ENCODE measurements at places on chromosomes 2 and 18.

- DNase-seq = no peak
Observed at GRCh38 chr18:73908323-73908722, 239.3 kb downstream of the FBXO15 start.

DNA sequence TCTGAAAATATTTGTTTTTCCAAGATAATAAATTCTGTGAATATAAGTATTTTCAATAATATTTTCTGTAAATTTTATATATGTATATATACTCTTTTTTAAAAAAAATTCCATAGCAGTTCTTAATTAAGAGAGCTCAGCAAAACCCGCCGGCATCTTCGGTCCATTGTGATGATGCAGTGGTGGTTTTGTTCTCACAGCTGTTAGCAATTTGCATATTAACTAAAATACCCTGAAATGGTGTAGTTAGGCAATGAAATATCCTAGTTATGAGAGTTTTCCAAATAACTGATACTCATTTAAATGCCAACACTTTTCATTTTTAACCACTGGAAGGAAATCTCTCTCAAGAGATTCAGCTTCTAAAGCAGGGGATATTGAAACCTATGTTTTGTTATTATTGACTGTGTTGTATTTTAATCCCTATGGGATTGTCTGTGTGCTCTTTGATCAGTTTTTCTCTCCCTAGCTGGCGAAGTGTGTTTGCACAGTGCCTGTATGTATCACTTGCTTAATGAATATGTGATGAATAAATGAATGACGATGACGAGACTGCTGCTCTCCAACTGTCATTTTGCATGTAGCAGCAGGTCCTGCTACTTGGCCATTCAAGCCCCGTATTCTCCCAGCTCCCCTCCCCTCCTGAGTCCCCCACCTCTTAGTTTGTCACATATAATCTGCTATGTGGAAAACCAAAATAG, 42.4 kb downstream of the PSMG2 start:
- no peak for DNase-seq

DNA sequence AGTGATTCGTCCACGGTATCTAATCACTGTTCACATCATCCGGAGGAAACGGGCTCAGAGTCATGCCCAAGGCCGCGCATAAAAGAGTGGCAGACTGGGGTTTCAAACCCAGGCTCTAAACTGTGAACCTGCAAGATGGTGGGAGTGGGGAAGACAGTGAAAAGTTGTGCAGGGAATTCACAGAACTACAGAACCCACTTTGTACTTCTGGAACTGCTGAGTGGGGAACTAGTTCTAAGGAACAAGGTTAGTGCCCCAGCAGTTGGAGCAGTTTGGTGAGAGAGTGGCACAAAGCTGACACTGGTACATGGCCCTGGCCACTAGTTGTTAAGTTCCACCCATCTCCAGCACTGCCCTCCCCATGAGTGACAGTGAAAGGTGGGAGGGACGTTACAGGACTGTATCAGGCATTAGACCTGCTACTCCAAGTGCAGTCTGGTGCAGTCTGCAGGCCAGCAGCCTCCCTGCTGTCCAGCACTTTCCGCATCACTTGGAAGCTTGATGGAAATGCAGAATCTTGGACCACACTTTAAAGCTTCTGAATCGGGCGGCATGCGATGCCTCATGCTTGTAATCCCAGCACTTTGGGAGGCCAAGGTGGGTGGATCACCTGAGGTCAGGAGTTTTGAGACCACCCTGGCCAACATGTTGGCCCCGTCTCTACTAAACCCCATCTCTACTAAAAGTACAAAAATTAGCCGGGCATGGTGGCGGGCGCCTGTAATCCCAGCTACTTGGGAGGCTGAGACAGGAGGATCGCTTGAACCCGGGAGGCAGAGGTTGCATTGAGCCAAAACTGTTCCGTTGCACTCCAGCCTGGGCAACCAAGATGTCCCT, 47.3 kb downstream of the C2orf42 start:
- no peak for DNase-seq

GRCh38 chr18:5628512-5629255, 84.9 kb upstream of the EPB41L3 start:
- no peak for DNase-seq

- DNase-seq = no peak
Observed at GRCh38 chr2:30561349-30561748, 114.3 kb downstream of the LCLAT1 start.

DNA sequence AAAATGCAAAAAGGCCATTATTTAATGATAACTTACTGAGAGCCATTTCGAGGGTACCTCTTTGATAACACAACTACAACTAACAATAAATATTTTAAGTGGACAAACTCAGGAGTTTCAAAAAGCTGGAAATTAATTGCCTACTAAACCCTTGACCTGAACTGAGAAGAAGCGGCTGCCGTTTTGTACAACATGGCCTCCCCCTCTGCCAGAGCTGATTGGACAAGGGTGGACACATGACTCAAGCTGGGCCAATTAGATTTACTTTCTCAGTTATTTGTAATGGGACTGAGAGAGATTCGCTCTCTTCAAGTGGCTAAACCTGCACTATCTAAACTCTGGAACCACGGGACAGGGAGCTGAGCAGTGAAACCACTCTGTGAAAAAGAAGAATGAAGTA, 135.9 kb upstream of the SERPINE2 start:
- no peak for DNase-seq

DNA sequence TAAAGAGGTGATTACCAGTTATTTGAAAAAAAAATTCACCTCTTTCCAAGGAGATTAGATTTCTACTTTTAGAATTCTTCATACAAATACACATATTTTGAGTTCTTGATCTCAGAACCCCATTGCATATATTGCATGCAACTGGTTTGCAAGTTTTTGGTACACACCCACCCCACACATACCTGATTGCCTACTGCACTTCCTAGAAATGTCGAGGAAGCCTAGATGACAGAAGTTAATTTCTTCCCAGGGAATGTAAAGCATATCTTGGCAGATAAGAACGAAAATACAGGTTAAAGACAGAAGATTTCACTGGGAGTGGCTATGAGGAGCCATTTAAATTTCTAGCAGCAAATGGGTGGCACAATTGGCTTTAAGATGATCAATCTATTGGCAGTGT, 67.1 kb upstream of the IL1R1 start:
- DNase-seq = no peak

DNA sequence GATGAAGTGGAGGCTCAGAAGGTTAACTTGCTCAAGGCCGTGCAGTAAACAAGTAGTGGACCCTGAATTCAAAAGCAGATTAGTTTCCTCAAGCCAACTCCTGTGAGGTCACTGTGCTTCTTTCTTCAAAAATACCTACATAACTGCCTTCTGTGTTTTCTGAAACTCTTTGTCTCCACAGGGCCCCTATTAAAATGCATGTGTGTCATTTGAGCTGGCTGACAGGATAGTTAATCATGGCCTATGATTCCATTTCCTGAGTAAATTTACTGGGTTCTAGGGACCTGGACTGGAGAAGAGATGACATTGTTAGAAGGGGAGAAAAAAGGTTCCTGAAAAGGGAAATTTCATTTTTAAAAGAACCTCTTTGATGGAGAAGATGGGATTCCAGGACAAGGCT, 12.9 kb upstream of the DTNA start:
- DNase-seq = no peak

DNA sequence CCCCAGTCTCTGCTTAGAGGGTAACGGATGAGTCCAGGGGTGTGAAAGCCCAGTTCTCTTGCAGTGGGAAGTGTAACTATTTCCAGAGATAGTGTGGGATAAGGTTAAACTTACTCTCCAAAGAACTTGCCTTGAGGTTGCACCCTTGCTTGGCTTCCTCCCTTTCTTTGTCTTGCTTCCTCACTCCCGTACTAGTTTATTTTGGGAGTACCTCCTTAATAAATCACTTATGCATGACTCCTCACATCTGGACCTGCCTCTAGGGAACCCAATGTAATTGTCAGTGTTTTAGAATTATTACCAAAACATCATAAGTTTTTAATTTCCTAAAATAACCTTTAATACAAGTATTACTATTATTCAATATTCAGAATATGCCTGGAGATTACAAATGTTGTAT, 35.2 kb downstream of the CPO start:
- DNase-seq = no peak

- DNase-seq = no peak
Observed at GRCh38 chr2:68429311-68429826, 37.7 kb downstream of the FBXO48 start.

Measured in NCI-H1092 (cell line).